Stimulated activated naive CD8-positive, alpha-beta T cell treated with anti-CD3 and anti-CD28 coated beads, Interleukin-15, amount 100 ng/mL, for 72 hours (primary cell): ENCODE measurements at places on chromosomes 13 and 19.

GRCh38 chr19:5624018-5624663 is 1.3 kb downstream of the SAFB start:
- DNase-seq, result no peak

GRCh38 chr19:48292798-48293197 is 22.9 kb downstream of the ZNF114 start:
- DNase-seq, result no peak

DNA sequence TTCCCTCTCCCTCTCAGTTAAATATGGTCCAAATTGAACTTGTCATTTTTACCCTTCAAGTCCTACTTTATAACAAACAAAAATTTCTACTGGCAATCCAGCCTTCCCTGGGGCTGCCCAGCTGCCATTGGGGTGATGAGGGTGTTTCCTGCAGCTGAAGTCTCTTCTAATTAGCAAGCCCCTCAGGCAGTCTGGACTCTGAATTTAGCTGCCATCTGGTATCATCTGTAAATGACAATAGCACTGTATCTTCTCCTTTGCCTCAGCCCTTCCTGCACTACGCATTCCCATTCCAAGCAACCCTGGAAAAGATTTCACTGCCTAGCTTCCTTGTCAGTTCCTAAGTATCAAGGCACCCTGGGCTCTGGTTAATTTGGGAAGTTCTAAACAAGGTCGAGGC is 331.1 kb upstream of the KLF12 start:
- no peak for DNase-seq

DNA sequence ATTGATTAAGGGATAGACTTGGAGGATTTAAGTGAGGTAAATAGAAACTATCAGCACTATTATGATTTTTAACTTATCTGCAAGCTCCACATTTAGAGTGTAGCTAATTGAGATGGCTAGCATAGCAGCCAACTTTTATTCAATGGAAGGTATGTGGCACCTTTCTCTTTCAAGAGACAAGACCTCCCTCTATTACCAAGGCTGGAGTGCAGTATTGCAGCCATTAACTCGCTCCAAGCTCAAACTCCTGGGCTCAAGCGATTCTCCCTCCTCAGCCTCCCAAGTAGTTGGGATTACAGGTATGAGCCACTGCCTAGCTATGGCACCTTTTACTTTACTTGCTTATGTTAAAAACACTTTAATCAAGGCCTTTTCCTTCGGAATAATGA is 8.2 kb downstream of the TPT1 start:
- no peak for DNase-seq

- DNase-seq, result peak; percentile 79
These were observed 12.4 kb downstream of the SNRNP70 start for GRCh38 chr19:49097453-49098288.

DNA sequence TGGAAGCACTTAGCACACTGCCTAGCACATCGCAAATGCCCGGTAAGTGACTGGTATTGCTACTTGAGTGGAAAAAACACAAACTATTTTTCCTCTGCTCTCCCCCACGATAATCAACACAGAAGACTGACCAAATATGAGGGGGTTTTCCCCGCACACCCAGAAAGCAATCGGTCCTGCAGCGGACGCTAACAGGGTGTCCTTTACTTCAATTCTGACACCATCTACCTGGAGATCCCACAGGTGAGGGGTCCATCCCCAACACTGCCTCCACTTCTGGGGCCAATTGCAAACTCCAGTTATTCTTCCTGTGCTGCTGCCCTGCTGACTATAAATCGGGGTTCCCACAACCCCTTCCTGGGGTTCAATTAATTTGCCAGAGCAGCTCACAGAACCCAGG is 26.2 kb upstream of the PLEKHF1 start:
- DNase-seq, result no peak

GRCh38 chr13:51747438-51748434 is 56.2 kb downstream of the DHRS12 start:
- DNase-seq, result no peak

DNA sequence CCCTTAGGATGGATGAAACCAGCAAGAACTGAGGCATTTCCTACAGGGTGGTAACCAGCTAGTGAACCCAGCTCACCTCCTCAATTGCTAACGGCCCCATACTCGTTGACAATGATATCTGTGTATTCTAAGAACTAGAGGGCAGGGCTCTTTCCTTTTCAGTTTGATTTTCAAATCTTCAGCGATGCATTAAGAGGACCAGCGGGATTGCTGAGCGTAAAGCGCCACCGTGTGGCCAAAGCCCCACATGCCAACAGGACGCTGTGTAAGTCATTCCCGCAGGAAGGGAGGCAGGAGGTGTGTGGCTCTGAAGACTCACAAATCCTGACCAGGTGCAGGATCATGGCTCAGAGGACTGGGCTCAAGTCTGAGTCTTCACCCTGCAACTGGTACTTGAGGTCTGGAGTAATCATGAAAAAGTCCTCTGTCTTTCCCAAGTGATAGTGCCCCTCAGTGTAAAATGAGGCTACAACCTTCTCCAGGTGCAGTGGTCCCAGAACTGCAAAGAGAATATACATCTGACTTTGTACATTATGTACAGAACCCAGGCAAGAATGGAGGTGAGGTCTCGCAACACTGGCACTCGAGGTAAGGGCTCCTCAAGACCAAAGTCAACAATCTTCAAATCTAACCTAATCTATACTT is 40.9 kb downstream of the C13orf42 start:
- DNase-seq, result peak; percentile 69

DNA sequence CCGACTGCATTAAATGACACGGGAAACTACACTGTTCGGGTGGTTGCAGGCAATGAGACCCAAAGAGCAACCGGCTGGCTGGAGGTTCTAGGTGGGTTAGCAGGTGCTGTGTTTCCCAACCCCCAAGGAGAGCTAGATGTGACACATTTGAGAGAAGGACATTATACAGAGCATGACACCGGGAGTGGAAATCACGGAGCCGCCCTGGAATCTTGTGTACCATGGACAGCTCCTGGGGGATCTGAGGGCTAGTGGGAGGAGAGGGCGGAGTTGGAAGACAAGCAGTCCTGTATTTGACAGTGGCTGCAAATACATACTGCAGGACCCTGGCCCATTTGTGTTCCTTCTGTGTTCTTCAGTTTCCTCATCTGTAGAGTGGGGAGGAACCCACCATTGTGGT is 2.3 kb downstream of the CEACAM18 start:
- no peak for DNase-seq

GRCh38 chr13:67087527-67087926 is 142.6 kb downstream of the PCDH9 start:
- no peak for DNase-seq

DNA sequence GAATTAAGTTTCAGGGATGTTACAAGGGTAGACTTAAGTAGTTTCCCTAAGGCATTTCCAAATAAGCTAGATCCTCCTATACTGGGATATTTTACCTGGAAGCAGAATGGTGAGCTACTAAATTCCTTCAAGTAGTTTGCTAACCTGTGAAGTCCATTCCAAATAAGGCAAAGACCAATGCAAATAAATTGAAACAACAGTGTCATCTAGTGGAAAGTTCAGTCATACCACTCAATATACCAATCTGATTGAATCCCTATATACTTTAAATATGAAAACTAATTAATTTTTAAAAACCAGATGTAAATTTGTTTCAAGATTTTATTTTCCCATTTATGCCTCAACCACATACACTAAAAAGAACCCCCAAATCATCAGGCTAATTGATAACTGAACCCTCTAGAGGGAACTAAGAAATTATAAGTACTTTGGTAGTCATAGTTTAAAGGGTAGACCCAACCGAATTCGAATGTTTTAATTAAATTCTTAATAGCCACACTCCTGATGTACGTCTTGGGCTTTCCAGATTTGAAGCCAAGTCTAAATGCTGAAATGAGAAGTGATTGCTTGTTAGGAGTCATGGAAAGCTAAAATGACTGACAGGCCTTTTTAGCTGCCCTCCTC is 223.7 kb downstream of the TBC1D4 start:
- no peak for DNase-seq

DNA sequence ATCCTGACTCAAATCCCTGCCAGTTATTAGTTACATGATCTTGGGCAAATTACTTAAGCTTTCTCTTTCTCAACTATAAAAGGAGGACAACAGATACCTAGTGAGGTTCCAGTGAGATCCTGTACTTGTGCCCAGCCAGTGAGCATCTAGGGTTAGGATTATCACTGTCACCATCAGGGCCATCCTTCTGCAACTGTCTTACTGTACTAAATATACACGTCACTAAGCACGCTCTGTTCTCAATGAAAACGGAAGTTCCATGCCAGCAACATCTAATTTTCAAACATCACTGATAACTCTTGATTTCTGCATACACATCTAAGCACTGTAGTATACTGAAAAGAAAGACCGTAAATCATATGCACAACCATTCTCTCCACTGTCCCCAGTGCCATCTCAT is 70.0 kb downstream of the FOXO1 start:
- no peak for DNase-seq

- no peak for DNase-seq
These were observed 192.1 kb upstream of the GPR12 start for GRCh38 chr13:26952551-26953143.

GRCh38 chr19:32171719-32172151 is 173.7 kb upstream of the ZNF507 start:
- DNase-seq, result no peak

GRCh38 chr19:293436-294110 is 2.4 kb upstream of the PLPP2 start:
- no peak for DNase-seq

GRCh38 chr19:50292216-50292827 is 36.9 kb downstream of the KCNC3 start:
- no peak for DNase-seq

GRCh38 chr19:41325947-41326706 is 16.2 kb downstream of the CCDC97 start:
- DNase-seq, result peak; percentile 27

GRCh38 chr19:37855098-37855497 is 51.3 kb downstream of the WDR87 start:
- DNase-seq, result peak; percentile 1

DNA sequence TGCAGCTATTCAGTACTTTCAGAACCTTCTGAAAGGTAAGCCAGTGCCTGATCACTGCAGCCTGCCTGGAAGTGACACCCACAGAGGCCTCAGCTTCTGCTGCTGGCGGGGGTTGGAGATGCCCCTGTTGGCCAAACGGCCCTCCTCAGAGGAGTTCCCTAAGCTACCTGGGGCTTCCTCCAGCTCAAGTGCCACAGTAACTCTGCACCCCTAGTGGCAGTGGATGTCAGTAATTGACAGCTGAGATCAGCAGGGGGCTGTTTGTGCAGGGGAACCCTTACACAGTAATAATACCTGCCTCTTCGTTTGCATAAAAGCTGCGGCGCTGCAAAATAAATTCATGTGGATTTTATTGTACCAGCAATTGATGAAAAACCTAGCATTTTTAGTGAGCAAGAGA is 28.9 kb downstream of the TDRD12 start:
- peak; percentile 16 for DNase-seq

- peak; percentile 58 for DNase-seq
These were observed 73.4 kb upstream of the UBL3 start for GRCh38 chr13:29923554-29924481.
